ENCODE measurements at places on chromosomes 1 and 21.

GRCh38 chr21:41345356-41345755 lies 16.5 kb upstream of the MX2 start:
- DNase-seq, result no peak

DNA sequence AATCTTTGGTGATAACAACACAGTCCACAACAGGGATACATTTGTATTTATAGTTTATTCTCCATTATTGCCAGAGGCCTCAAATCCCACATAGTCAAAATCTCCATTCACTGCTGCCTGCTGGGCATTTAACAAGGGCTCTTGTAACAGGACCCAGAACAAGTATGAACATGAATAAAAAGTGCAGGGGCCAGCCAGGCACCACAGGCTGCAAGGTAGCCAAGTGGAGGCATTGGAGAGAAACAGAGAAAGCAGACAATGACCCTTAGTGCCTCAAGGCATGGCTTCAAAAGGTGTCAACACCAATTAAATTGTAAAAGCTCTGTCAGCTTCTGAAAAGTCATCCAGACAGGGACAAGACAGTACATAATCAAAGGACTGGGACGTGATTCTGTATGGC lies 116.8 kb downstream of the ATP6V1G3 start:
- no peak for DNase-seq

- DNase-seq, result no peak
These were observed 130.6 kb downstream of the IGSF21 start for GRCh38 chr1:18238190-18238589.

DNA sequence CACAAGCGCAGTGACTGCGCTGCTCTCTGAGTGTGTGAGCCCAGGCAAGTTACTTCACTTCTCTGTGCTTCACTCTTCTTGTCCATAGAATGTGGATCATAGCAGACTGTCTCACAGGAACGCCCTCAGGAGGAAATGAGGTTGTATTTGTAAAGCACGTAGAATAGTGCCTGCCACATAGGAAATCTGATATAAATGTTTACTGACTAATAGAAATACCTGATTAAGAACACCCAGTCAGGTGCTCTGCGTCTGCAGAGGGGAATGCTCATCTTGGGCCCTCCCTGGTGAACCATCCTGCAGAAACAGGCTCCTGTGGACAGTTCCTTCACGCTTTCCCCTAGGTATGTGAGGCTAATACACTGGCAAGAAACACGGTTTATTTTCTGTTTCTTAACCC lies 100.3 kb downstream of the BEND5 start:
- no peak for DNase-seq

GRCh38 chr21:44499211-44499560 lies 40.8 kb downstream of the KRTAP10-1 start:
- DNase-seq, result no peak

DNA sequence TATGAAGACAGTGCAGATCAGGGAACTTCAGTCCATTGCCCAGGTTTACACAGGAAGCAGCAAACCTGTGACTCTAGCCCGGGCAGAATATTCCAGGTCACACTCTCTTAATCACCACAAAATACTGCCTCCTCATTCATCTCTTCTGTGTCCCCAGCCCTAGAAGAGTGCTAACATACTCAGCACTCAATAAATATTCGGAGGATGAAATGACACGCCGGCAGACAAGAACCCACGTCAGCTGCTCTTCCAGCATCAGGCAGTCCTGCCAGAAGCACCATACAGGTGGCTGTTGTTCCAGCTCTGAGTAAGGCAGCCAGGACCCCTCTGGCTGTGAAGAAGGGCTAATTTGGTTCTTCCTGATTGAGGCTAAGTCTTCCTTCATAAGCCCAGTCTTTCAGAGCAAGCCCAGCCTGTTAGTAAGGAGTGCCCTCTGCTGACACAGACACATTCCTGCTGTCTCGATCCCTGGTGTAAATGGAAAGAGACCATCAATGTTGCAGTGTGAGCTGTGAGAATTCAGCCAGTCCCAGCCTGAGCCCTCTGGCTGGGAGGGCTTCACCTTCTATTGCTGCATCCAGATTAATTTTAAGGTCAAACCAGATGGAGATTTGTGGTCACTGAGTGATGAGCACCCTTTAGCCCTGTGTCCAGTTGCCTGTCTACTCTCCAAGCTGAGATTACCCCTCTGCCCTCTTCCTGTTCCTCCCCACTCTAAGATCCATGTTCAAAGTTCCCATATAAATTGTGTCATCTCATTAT lies 45.0 kb upstream of the KIRREL1 start:
- peak; percentile 26 for DNase-seq

Measured in CD4-positive, alpha-beta T cell treated with Interleukin-15 for 1 hour (primary cell).